ENCODE measurements at places on chromosomes 5 and 9. TPM values are rescaled to one million over a fixed set of nuclear protein-coding genes. Genes with fewer than 3 reads are reported as not detected.

GPR151 gene
- not detected for total RNA-seq

ESM1 gene
- 0.21 TPM for total RNA-seq

CDKN2A gene
- total RNA-seq = 34.1 TPM

SLC36A3 gene
- total RNA-seq = not detected

PRDM9 gene
- total RNA-seq = not detected

PCDHGA4 gene
- total RNA-seq = not detected
